ENCODE measurements at places on chromosomes 13 and 19.

DNA sequence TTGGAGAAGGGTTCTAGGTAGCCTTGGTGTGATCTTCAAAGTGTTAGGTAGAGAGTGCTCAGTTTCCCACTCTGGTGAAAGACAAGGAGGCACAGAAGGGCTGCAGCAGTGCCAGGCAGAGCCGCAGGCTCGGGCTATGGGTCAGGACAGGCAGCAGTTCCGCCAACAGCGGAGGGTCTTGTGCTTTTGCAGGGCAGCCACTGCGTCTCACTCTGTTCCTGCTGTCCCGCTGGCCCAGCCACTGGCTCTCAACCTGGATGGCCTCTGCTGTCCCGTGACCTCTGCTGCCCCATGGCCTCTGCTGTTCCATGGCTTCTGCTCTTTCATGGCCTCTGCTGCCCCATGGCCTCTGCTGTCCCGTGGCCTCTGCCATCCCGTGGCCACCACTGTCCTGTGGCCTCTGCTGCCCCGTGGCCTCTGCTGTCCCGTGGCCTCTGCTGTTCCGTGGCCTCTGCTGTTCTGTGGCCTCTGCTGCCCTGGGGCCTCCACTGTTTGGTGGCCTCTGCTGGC lies 175.7 kb downstream of the URI1 start:
- DNase-seq, result no peak

GRCh38 chr13:23753458-23753857 lies 135.7 kb downstream of the MIPEP start:
- DNase-seq, result no peak

GRCh38 chr13:35787937-35788336 lies 311.4 kb upstream of the MAB21L1 start:
- DNase-seq, result no peak

DNA sequence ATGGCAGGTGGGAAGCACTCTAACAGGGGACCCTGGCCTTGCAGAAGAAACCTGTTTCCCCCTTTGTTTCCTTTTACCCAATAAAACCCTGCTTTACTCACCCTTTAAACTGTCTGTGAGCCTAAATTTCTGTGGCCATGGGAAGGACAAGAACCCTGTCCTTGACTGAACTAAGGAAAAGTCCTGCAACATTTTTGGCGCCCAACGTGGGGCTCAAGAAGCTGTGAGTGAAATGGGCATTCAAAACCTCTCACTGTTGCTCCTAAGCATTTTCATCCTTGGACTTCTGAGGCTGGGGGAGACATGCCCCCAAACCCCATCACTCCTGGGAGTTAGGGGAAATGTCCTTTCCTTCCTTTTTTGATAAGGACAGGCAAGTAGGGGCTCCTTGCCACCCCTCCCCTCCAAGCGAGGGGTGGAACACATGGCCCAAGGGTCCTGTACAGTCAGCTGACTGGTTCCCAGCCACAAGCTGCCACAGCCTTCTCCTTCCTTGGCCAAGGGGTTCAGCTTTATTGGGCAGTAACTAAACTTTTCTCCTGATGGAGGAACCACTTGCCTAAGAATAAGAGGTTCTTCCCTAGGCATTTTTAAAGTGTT lies 381.6 kb downstream of the KLF5 start:
- DNase-seq, result no peak

DNA sequence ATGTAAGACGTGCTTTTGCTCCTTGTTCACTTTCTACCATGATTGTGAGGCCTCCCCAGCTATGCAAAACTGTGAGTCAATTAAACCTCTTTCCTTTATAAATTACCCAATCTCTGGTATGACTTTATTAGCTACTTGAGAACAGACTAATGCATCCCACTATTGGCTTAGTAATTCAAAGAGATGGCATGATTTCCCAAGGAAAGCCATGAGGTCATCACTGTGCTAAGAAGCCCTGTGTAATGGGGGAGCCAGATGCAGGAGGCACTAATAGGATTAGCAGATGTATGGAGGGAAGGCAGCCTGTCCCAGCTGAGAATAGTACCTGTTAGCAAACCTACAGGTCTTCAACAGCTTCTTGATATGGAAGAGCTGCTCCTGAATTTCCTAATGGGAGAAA lies 38.1 kb downstream of the RUBCNL start:
- DNase-seq, result no peak

GRCh38 chr19:48963371-48964204 lies 1.5 kb upstream of the FTL start:
- no peak for DNase-seq

- no peak for DNase-seq
Observed at GRCh38 chr19:1863328-1863637, at the start of gene KLF16. Gene KLF16, minus strand, starts transcription at chr19:1863579. Its CDS starts 82 bp downstream, at chr19:1863497.

DNA sequence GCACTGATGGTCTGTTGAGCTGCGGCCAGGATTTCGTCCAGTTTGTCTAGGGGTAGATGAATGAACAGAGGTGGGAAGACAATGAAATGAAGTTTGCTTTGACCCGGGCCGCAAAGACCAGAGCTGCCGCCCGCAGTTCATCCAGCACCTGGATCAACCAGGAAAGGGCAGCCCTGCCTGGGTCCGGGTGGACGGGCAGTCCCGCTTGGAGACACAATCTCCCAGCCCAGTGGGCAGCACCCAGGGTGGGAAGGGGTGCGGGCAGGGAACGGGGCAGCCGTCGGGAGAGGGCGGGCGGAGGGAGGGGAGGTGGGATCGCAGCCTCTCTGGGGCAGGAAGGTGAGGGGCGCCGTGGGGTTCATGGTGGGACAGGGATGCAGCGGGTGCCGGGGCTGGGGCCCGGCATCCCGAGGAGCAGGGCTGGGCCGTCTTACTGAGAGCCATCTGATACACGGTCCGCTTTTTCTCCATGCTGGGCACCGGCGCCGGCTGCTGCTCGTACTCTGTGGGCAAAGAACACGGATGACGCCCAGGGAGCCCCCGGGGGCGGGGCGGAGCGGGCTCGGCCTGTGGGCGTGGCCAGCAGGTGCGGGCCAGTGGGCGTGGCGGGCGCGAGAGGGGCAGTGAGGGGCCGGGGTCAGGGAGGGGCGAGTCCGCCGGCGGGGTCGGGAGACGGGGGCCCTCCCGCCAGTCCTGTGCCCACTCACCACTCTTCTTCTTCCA lies 33.1 kb downstream of the SHANK1 start:
- no peak for DNase-seq

DNA sequence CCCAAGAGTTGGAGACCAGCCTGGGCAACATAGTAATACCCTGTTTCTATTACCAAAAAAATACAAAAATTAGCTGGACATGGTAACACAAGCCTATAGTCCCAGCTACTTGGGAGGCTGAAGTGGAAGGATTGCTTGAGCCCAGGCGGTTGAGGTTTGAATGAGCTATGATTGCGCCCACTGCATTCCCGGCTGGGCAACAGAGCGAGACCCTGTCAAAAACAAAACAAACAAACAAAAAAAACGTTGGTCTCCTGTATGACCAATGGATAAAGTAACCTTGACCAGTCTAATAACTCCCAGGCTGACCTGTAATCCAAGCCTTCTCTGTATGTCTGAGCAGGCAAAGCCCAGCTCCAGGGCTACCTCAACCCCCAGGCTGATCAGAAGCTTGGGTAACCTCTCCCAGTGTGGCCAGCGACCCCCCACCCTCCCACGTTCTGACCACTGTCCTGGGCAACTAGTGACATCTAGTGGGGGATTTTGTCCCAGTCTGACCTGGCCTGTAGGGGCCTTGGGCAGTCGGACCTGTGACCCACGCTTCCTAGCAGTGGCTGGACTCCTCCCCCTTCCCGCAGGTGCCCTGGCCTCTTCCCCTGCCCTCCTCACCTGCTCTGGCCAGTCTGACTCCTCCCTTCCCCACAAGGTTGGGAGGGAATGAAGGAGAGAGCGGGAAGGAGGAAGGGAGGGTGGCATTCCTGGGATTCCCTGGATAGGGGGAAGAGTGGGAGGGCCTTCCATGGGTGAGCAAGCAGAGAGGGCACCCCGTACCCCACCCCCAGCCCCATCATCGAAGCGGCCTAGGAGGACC lies 1.0 kb upstream of the BCAM start:
- DNase-seq, result no peak

DNA sequence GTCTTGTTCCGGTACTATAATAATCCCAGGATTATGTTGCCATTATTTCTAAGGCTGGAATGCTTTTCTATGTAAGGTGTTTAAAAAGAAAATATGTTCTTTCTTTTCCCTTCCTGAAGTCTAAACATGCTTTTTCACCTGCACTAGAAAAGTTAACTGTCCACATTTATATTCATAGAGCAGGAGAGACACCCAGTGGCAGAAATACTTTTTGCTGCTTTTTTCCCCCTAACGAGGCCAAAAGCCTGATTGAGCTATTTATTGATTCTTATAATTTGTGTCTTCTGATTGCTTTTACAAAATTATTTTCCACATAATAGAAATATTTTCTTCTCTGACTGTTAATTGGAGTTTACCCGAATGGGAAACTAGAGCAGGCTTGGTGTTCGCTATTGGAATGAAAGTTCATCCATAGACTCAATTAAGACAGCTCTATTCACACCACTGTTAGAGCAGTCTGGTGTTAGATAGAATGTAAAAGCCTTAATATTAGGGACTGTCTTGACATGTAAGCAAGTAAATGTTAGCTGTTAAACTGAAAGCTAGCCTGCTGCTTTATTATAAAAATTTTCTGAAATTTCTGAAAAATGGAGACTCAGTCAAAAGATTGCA lies 15.8 kb downstream of the GPR180 start:
- peak; percentile 75 for DNase-seq

- no peak for DNase-seq
Observed at GRCh38 chr13:99892196-99892613, 79.4 kb downstream of the ZIC5 start.
